NCI-H69 (cell line): ENCODE measurements at places on chromosomes 12 and 14.

DNA sequence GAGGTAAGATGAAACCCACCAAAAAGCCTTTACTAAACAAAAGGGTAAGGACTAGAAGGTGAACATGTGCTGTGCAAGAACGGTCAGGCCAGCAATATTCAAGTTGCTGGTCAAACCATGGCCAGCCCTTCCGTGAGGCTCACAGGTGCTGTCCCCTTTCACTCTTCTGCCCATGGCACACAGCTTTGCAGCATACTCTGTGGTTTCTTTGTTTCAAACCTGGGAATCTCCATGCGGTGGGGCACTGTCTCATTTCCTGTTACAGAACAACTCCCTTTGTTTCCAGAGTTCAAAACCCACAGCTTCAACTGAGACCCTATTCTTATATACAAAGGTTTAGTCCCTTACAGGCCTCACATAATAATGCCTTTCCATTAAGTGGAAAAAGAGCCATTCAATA, 1.7 kb upstream of the OVCH1 start:
- no peak for DNase-seq

- peak; percentile 73 for DNase-seq
Observed at GRCh38 chr14:58297412-58297761, 968 bp upstream of the ARID4A start.

- DNase-seq, result peak; percentile 71
Observed at GRCh38 chr14:30252783-30253674, 305.9 kb upstream of the G2E3 start.

- peak; percentile 57 for DNase-seq
Observed at GRCh38 chr12:47755655-47756562, 2.8 kb downstream of the RAPGEF3 start.

GRCh38 chr12:124881123-124881522, 17.5 kb upstream of the SCARB1 start:
- DNase-seq, result no peak

DNA sequence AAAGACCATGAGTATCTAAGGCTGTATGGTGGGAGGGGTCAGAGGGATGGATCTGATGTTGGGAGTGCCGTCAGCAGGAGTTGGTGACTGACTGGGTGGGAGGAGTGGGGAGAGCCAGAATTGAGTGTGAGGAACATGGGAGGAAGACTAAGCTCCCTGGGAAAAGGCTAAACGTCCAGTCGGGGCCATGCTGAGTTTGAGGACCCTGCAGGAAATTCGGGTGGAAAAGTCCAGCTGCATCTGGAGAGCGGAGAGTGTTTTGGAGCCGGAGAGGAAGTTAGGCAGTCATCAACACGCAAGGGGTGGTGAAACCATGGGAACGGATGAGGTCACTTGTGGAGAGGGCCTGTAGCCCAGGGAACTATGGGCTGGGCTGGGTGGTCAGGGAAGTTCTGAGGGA, 60.9 kb downstream of the ELK3 start:
- DNase-seq, result no peak

DNA sequence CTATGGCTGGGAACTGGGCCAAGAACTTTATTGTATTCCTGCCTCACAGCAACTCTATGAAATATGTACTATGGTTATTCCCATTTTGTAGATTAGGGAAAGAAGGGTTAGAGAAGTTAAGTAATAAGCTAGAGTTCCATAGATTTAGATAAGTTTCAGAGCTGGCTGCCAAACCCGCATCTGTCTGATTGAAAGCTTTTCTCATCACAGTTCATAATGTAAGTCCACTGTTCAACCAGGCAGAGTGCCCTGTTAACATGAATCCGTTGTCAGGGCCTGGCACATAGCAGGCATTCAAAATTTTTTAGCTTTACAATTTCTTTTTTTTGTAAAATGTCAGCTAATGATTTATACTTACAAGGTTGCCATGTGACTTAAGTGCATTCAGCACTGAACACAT, 467.3 kb downstream of the NRXN3 start:
- peak; percentile 70 for DNase-seq

GRCh38 chr12:118354903-118355302, 17.8 kb downstream of the TAOK3 start:
- DNase-seq, result no peak

DNA sequence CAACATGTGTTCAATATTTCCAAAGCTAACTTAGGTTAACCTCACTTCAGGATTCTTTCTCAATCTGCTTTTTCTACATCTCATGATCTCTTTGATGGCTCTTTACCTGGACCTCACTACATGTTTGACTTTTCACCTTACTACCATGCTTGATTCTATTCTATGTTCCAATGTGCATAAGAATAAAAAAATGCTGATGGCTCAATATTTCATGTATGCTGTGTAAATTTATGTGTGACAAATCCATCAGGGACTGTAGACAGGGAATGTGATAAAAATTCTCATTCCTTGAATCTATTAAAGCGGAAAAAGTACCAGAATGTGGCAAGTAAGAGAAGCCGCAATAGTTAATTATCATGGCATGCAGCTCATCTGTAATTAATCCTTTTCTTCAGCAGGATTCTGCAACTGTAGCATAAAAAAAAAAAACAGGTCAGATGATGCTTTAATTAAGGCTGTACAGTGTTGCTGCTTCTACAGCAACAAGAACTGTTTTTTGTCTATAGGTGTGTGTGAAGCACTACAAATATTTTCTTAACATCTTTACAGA, 276.9 kb upstream of the PRKD1 start:
- peak; percentile 49 for DNase-seq

- DNase-seq, result peak; percentile 79
Observed at GRCh38 chr14:58871573-58871972, 233.8 kb downstream of the DACT1 start.

- DNase-seq, result no peak
Observed at GRCh38 chr12:65894088-65894487, 69.8 kb downstream of the HMGA2 start.

- no peak for DNase-seq
Observed at GRCh38 chr12:76921100-76921471, 42.3 kb upstream of the CSRP2 start.

- DNase-seq, result no peak
Observed at GRCh38 chr12:20030826-20031225, 337.5 kb upstream of the PDE3A start.

GRCh38 chr12:65962921-65963861, 138.9 kb downstream of the HMGA2 start:
- DNase-seq, result peak; percentile 28

DNA sequence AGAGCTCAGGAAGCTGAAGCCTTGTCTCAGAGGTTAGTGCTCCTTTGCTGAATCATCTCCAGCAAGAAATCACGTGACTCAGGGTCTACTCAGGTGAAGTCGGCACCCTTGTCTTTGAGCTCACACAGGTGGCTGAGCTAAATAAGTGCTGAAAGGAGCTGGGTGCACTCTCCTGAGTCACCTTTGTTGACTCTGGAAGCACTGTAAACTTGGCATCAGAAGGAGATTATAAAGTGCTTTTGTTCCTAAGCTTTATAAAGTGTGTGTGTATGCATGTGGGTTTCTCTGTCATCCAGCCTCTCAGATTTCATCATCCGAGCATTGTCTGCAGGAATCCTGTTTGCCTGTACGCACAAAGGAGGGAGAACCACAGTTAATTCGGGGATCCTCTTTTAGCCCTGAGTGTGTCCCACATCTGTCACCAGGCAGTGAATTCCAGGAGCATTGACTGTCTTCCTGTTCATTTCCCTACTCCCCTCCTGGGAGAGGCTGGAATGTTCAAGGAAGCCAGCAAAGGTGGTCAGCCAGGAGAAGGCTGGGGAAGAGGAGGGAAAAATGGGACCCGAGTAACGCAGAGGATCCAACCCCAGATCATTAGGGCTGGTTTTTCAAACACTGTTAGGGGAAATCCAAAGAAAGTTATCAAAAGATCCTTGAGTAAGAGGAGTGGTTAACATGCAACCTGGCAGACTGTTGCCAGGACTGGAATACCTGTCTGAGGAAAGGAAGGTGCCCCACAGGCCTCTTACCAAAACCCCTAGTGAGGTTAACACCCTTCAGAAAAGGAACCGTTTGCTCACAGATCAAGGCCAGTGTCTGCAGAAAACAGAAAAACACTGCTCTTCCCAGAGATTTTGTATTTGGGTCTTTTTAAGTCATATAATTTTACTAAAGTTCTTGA, 157.5 kb upstream of the HIF1A start:
- peak; percentile 91 for DNase-seq

GRCh38 chr12:949453-950191, at the start of gene RAD52:
TSS of gene RAD52 (minus strand) at chr12:949694. CDS start at chr12:933058, 16,636 bp downstream.
- DNase-seq, result peak; percentile 100

DNA sequence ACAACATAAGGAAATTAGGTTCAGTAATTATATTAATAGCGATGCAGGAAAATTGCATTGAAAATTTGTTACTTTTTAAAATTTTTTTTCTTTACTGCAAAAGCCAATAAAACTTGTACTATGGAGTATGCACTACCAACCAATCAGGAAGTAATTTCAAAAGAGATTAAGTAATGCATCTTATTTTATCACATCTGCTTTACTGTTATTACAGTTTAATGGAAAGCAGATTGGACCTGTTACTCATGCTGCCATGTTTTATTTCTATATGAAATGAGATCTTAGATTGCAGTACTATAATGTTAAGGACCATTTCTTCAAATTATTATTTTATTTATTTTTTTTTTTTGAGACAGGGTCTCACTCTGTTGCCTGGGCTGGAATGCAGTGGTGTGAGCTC, 1.7 kb upstream of the STRN3 start:
- no peak for DNase-seq

GRCh38 chr12:108313606-108314351, 25.3 kb downstream of the CMKLR1 start:
- no peak for DNase-seq

GRCh38 chr12:13171921-13172859, 24.3 kb upstream of the EMP1 start:
- DNase-seq, result peak; percentile 20

DNA sequence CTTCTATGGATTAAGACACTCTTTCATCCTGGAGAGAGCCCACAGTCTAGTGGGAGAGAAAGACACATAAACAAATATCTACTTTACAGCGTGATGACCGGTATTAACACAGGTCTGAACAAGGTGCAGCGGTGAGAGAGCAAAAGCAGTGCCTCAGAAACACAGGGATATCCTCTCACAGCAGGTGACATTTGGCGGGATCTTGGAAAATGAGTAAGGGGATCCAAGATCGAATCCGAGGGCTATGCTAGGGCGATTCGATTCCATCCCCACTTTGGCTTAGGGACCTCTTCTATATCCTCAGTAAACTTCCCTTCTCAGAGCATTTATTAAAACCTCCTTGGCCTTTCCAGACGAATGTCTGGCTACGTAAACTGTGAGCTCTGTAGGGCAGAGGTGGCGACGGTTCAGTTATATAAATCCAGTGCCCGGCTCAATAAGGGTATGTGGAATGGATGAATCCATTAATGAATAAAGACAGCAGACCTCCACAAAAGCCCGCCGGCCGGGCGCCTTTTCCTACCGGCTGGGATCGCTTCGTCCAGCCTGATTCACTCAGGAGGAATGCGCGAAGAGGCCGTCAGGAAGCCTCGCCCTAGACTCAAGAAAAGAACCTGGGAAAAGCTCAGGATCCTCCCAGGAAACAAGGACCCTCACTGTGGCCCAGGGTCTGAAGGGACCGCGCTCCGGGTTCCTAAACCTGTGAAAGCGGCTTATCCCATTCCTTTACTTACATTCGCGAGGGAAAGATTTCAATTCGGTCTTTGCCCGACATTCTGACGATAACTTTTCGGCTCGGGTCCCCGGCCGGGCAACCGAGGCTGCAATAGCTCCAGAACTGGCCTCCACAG, 455 bp downstream of the ATP6V1D start:
- DNase-seq, result peak; percentile 70

GRCh38 chr12:104219361-104219892, 3.8 kb downstream of the TXNRD1 start:
- peak; percentile 82 for DNase-seq

GRCh38 chr14:42550310-42550709, 943.6 kb downstream of the LRFN5 start:
- DNase-seq, result no peak

DNA sequence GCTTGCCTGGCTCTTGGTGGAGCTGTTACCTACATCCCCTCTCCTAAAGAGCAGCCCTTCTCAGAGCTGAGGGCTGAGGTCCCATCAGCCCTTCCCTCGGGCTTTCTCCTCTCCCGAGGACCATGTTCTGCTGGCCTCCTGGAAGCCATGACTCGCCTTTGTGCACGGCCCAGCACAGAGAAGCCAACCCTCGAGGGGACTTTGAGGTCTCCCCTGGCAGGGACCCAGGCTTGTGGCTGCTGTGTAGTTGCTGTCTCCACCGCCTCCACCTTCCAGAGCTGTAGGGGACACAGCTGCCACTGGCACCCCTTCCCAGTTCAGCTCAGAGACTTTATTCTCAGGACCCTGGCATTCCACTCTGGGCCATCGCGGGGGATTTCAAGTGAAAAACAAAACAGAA, 22.9 kb upstream of the CCND2 start:
- no peak for DNase-seq

GRCh38 chr14:51993285-51993920, 4.1 kb downstream of the RTRAF start:
- no peak for DNase-seq

- no peak for DNase-seq
Observed at GRCh38 chr14:97270308-97270707, 473.1 kb downstream of the VRK1 start.

DNA sequence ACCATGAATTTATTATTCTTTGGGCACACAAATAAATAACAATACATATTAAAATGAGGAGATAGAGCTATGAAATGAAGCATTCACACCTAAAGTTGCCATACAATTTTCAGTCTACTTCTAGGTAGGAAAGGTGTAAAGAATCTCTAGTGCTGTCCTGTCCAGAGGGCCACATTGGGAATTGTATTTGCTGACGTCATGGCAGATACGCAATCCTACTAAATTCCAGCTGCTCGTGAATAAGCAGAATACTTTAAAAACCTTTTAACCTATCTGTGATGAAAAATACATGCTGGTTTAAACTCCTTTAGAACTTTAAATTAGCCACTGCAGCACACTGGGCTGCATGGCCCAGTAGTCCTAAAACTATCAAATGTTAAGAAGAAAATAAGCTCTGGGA, 236.1 kb downstream of the FSCB start:
- no peak for DNase-seq

- DNase-seq, result no peak
Observed at GRCh38 chr12:105476616-105477015, 146.1 kb downstream of the C12orf75 start.
